ENCODE measurements at places on chromosomes 4 and X.

- no peak for DNase-seq
Measured at GRCh38 chrX:34653811-34654210, 3.3 kb downstream of the TMEM47 start.

GRCh38 chr4:70187216-70187615 is 8.3 kb upstream of the ODAM start:
- no peak for DNase-seq

DNA sequence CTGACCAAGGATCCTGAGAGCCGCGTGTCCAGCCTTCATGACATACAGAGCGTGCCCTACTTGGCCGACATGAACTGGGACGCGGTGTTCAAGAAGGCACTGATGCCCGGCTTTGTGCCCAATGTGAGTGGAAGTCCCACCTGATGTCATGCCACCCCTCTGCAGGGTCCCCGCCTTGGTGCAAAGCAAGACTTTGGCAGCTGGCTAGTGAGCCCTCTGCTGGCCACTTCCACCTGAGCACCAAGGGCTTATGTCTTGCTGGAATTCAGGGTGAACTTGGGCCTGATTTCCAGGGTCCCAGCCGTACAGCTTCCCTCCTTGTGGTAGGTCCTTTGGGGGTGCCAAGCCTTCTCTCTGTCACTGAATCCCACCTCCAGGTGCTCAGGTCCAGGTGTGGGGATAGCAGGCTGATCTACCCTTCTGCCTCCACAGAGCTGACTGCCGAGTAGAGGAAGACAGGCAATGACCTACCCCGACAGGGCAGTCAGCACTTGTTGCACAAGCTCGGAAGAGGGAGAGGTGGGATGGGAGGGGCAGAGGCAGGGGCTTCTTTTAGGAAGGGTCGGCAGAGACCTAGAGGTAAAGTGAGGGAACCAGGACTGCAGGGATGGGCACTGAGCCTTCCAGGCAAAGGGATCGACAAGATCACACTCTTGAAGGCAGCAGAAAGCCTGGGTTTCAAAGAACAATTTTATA is 248.1 kb downstream of the EVC2 start:
- peak; percentile 72 for DNase-seq

DNA sequence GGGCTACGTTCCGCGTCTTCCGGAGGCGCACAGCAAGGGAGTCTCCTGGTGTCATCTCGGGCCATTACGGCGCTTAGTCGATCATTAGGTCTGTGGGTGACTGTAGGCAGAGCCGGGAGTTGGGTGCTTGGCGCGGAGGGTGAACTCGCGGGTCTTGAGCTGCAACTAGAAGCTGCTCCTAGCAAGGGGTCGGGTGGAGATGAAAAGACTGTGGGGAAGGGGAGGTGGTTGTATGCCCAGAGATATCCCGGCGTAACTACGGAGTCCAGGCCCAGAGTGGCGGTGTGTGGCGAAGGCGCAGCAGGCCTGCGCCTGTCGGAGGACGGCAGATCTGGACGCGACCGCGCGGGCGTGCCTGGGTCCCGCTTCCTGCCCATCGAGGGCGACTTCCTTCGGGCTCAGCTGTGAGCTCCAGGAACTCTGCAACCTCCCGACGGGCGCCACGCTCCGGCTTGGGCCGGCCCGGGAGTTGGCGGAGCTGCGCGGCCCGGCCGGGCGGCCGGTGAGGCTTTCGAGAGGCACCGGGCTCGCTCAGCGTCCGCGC is 2.7 kb upstream of the NKX3-2 start:
- DNase-seq: peak; percentile 89

DNA sequence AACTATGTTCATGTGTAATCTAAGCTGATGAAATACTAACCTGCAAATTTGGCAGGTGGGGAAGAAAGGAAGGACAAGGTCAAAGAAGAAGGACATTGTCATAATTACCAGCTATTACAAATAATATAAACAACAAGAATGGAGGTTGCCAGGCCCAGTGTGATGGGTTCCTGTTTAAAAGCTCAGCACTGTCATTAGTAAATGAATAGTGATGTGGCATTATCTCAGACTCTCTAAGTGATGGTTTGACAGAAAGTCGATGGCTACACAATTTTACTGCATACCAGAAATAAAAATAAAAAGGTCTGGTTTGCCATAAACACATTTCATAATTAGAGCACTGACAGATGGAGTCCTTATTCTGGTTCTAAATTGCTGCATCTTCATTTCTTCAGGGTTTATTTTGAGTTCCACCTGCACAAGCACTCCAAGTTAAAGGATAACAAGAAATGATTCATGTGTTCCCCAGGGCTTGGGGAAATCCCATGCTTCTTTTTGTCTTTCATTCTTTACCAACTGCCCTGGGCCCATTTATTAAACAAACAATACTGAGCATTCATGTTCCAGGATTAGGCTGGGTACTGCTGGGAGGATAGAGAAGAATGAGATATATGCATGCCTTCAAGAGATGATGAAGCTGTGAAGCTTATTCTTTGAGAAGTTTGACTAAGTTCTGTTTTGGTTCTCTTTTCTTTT is 367.8 kb upstream of the RASGEF1B start:
- peak; percentile 38 for DNase-seq

- no peak for DNase-seq
Measured at GRCh38 chr4:40874331-40874730, 124.6 kb downstream of the NSUN7 start.

DNA sequence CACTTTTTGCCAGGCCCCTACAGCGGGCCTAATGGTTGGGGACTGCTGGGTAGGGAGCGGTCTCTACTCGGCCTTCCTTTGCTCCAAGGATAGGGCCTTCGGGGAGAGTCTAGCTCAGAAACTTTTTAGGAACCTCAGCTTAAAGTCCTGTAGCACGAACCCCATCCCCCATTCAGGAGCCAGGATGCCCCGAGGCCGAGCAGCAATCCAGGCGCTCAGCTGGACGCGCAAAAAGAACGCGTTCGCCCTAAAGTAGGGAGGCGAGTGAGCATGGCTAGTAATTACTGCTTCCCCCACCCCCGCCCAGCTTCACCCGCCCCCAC is 9.7 kb downstream of the POU4F2 start:
- no peak for DNase-seq

GRCh38 chrX:13090027-13090338 is 45.6 kb upstream of the FAM9C start:
- DNase-seq: no peak

DNA sequence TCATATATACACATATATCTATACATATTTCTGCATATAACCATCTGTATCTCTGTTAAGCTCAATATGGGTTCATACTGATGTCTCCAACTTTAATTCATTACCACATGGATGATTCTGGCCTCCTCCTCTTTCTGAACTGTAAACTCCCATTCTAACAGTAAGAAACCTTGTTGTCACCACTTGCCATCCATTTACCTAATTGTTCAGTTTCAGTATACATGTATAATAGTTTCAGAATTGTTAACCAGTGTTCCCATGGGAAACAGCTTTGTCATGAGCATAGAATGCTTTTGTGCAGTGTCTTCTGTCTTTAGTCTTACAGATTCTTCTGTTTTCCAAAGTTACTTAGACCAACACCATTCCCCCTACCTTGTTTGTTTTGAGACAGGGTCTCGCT is 35.9 kb downstream of the SLC9A6 start:
- no peak for DNase-seq

DNA sequence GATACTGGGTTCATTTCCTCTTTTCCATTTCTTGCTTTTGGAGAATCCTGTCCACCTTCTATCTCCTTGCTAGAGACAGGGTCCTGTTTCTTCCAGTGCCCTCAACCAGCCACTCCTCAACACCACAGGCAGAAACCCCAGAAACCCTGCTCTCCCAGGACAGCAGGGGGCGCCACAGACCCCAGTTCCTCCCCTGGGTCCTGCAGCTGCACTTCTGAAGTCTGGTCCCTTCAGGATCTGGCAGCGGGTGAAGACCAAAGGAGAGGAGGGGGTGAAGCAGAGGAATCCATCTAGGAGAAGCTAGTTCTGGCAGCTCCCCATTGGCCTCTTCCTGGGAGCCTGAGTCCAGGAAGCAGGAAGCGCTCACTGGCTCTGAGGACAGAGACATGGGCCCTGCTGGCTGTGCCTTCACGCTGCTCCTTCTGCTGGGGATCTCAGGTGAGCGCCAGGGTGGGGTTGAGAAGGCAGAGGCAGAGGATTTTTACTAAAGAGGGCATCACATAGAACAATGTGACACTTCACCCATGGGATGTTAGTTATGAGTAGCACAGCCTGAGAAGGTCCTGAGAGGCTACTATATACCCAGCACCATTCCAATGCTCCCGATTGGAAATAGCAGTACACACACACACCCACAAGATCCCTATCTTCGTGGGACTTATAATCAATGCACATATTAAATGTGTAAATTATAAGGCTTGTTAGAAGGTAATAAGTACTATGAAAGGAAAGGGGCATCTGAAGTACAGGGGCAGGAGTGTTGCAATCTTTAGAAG is at the start of gene PRSS48:
Gene PRSS48 (plus strand): TSS at position 375 of the 776 bp plus-strand sequence. CDS start 12 bp downstream, at position 387.
- DNase-seq: peak; percentile 55

DNA sequence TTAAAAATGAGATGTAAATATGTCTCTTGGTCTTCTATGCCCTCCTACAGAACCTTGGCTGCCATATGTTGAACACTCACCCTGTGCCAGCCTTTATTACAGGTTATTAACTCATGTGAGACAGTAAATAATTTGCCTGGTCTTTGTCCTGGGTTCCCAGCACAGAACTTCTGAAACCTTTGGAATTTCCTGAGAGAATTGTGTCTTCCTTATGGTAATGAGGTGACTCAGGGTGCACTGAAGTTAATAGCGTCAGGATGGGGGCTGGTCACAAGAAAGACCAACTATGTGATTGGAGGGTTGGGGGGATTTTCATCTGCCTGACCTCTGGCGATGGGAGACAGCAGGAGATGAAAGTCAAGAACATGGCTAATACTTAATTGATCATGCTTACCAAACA is 289.8 kb upstream of the STS start:
- no peak for DNase-seq

- DNase-seq: peak; percentile 3
Measured at GRCh38 chr4:125266901-125267604, 47.7 kb upstream of the FAT4 start.

DNA sequence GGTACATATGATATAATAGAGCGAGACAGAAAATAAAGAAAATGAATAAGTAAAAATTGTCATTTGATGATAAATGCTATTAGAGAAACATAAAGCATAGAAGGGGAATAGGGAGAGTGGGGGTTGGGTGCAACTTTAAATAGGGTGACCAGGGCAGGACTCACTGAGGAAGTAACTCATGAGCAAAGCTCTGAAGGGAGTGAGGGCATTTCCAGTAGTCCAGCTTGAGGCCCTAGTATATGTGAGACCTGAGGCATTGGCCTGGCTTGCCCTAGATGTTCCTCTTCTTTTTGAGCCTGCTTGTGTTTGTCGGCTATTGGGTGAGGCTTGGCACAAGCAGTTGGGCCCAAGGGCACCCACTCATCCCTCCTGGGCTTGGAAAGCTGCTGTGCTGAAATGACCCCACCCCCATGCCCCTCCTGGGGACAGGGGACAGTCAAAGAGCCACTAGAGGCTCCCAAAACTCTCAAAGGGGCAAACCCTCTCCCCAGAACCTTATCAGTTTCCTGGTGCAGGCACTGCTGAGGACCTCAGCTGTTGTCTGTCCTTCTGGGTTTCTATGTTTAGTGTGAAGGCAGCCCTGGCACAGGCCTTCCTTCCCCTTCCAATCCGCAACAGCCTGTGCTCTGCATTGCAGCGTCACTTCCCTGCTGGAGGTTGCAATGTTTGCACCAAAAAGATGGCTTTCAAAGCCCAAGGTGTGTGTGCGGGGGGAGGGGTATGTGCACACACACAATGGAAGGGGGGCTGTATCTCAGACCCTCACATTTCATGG is 40.1 kb downstream of the APLN start:
- DNase-seq: no peak

DNA sequence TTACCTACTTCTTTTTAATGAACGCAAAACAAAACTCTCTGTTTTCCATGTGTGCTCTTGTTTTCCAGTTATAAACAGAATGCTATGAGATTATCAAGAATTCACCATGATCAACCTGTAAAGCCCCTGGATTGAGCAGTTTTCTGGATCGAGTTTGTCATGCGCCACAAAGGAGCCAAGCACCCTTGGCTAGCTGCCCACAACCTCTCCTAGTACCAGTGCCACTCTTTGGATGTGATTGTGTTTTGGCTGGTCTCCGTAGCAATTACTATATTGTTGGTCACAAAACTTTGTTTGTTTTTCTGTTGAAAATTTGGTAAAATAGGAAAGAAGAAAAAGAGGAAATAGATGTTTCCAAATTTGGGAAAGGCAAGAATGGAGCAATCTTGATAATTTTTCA is 51.1 kb downstream of the UGT2B7 start:
- peak; percentile 16 for DNase-seq

DNA sequence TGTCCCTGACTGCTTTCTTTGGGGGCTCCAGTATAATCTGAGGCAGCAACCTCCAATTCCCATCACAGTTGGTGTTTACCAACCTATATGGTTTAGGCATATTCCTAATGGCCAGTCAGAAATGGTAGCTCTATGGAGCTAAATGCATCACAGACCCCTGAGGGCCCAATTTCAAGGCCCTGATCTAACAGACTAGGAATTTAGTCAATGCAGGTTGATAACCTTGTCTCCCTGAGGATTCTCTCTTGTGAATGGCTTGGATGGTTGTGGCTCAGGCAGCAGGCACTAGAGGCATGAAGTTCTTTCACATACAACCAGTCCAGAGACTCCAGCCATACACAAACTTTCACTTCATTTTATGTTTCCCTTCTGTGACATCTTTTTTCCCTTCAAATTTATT is 59.4 kb downstream of the TMPRSS11F start:
- no peak for DNase-seq

Data from DMS53 (cell line).